ENCODE measurements at places on chromosomes 16 and 17.

GRCh38 chr17:62573480-62574117, 53.9 kb upstream of the MRC2 start:
- no peak for DNase-seq

DNA sequence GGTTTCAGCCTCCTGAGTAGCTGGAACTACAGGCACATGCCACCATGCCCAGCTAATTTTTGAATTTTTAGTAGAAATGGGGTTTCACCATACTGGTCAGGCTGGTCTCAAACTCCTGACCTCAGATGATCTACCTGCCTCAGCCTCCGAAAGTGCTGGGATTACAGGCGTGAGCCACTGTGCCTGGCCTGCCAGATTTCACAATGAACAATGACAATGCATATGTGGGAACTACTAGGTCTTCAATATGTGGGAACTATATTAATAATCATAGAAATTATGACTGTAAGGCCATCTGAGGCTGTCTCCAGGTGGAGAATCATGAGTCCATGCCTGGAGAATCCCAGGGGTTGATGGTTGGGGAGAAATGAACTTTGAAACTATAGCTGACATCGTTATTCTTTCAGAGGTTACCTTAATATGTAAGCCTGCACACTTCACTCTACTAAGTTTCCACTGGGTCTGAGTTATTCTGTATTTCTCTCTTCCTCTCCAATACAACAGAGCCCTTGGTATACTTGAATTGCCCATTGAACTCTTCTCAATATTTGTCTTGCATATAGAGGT, 7.2 kb upstream of the DRC7 start:
- DNase-seq, result no peak

DNA sequence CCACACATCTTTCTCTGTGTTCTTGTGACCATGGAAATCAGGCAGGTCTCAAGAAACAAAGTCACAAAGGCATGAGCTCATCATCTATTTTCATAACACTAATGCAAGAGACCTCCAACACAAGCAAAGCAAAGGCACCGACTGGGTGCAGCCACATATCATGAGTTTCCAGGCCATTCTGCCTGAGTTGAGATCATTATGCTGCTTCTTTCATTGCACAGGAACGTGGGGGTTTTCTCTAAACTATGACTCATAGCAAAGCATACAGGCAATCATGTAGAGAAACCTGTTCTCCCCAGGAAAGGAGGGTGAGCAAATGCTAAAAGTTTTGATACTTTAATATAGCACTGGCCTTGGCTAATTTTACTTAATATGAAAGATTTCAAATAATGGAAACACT, 60.7 kb downstream of the GRIN2A start:
- DNase-seq, result no peak

DNA sequence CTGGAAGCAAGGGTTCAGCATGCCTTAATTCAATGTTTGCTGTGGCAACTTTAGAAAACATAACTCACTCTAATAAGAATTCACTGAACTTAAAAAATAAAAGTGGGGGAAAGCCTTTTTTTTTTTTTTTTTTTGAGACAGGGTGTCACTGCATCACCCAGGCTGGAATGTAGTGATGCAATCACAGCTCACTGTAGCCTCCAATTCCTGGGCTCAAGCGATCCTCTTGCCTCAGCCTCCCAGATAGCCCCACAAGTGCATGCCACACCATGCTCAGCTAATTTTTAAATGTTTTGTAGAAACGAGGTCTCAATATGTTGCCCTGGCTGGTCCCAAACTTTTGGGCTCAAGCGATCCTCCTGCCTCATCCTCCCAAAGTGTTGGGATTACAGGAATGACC, 243.9 kb downstream of the PARN start:
- DNase-seq, result no peak

- DNase-seq, result no peak
Measured at GRCh38 chr16:68752602-68753001, 15.5 kb downstream of the CDH1 start.

DNA sequence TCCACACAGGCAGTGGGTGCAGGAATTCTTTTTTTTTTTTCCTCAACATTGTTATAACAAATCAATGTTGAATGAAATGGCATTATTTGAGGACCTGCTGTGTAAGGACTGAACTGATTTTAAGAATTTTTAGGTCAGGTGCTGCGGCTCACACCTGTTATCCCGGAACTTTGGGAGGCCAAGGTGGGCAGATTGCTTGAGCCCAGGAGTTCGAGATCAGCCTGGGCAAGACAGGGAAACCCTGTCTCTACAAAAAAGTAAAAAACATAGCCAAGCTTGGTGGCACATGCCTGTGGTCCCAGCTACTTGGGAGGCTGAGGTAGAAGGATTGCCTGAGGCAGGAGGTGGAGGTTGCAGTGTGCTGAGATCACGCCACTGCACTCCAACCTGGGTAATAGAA, 12.4 kb downstream of the MPRIP start:
- DNase-seq, result no peak

DNA sequence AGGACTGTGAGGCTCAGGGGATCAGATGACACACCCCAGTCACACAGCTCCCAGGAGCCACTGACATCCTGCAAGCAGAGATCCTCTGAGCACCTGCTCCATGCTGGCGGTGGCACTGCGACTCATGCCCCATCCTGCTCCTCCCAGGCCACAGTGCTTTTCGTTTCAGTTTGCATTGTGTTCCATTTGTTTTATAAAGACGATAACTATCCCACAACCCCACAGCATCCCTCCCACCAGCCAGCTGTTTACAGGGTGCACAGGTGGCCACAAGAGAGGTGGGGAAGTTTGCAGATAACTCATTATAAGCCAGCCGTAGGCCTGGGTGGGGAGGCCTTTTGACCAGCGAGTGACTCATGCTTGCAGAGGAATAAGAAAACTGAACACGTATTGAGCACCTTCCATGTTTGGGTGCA, 28.2 kb downstream of the BCO1 start:
- DNase-seq, result no peak

DNA sequence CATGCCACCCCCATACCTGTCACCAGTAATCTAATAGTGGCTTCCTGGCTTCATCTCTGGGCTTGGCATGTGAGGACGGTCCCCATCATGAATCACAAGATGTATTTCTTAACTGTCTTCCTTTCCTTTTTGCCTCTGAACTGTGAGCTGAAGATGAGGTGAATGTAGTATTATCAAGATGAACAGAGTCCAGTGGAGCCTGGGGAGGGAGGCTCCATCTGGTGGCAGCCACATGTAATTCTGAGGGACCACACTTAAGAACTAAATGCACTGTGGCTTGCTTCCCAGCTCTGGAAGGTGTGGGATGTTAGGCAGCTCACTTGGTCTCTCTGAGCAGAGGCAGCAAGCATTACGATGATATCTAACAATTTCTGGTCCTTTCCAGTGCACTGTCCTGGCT, 354.9 kb upstream of the ASIC2 start:
- no peak for DNase-seq

DNA sequence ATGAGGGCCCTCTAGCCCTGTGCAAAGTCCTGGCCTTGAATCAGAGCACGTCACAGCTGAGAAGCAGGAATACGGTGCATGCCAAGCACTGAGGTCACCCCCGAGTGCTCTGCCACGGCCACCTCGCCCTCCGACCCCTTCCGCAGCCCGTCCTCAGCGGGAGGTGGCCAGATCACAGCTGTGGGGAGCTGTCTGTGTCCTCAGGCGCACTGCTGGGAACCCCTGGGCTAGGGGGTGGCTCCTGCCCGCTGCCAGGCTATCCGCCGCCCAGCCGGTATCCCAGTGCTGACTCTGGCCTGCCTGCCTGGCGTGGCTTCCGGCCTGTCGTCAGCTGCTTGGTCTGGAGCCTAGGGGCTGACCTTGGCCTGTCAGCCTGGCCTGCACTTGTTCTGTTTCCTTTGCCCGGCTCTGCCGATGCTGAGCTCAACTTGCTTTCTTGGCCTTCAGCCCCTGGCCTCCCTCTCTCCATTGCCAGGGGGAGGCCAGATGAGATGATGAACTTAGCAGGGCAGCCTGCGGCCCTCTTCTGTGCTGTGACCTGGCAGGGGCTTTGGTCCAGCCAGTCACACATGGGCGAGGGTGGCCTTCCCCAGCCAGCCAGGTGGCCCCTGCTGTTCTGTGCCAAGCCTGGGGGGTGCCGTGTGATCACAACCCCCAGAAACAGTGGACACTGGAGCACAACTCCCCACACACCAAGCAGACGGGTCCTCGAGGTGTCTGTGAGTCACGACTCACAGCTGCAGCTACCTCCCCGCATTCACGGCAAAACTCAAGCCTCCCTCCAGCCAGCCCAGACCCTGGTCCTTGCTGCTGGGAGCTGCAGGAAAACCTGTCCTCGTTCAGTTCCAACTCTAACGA, 77.3 kb downstream of the ZDHHC7 start:
- DNase-seq, result peak; percentile 43

- DNase-seq, result no peak
Measured at GRCh38 chr17:75758131-75758905, 6.7 kb downstream of the GALK1 start.

- no peak for DNase-seq
Measured at GRCh38 chr17:37740915-37741314, 3.9 kb downstream of the HNF1B start.

- no peak for DNase-seq
Measured at GRCh38 chr16:25045696-25046381, 30.7 kb upstream of the ARHGAP17 start.

DNA sequence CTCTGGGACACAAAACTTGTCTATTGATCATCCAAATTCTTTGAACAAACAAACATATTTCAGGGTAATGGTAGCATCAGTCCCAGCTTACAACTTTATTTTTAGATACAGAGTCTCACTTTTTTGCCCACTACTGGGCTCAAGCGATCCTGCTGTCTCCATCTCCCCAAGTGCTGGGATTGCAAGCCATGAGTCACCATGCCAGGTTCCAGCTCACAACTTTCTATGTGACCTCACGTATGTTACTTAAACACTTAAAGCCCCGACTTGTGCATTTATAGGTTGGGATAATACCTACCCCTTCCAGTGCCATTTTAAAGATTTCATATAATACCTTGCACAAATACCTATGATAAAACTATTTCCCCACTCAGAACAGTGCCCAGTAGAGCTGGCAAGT, 42.0 kb upstream of the KSR1 start:
- no peak for DNase-seq

Data from hypothalamus (tissue), 51 donors.